ENCODE measurements at places on chromosomes 3 and 15.

GRCh38 chr3:146072061-146072460, 88.9 kb downstream of the PLOD2 start:
- DNase-seq, result no peak

DNA sequence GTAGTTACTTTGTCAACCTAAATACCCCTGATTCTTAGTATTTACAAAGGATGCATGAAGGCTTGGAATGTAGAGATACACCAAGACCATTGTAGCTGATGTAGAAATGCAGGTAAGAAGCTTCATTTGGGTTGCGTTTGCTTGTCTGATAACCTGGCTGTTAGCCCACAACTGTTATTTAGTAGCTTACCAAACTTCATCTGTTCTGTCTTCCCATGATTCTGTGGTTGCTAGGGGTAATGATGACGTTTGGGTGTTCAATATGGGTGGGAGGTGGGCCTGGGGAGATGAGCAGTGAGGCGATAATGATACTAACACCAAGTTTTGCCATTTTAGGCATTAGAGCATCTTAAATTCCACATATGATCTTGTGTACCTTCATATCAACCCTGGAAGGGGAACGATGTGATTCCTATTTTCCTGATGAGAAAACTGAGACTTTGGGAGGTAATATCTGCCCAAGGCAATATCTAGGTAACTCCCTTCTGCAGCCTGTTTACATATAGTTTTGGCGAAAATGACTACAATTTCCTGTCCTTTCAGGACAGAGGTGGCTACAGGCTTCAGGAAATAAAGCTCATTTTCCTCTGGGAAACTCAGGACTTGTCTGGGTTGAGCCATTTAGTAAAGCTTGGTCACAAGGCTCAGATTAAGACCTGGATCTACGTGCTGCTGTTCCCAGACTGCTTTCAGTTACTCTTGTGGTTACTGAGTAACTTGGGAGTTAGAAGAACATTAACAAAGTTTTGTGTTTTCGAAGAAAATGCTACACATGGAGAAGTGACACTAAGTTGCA, 26.8 kb downstream of the FNDC3B start:
- DNase-seq, result no peak

- no peak for DNase-seq
Measured at GRCh38 chr3:39132096-39133092, 21.0 kb downstream of the CSRNP1 start.

- DNase-seq, result no peak
Measured at GRCh38 chr3:89577637-89578530, 470.5 kb downstream of the EPHA3 start.

GRCh38 chr3:160016972-160017371, 28.3 kb downstream of the IL12A start:
- no peak for DNase-seq

GRCh38 chr3:25103391-25103790, 324.7 kb upstream of the RARB start:
- no peak for DNase-seq

GRCh38 chr3:50190936-50191660, at the start of gene GNAT1:
Gene GNAT1, plus strand, starts transcription at chr3:50191610. Its CDS starts 116 bp downstream, at chr3:50191726.
- DNase-seq, result no peak

- DNase-seq, result no peak
Measured at GRCh38 chr3:24520976-24521419, 26.3 kb upstream of the THRB start.

GRCh38 chr15:90564051-90564450, 34.3 kb downstream of the CRTC3 start:
- no peak for DNase-seq

DNA sequence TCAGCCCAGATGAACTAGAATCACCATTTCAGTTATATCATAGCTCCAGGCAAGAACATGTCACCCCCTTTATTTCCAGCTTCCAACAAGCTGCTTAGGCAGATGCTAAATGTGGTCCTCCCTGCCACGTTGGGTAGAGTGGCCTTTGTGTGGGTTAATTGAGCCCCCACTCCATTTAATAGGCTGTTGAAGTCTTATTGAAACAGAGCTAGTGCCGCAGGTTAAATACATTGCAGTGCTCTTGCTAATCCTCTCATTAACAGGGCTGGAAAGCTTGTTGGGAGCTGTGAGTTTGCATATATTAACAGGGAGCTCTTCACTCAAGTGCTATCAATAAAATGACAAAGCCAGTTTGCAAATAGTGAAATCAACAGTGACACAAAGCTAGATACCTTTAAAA, 248.4 kb upstream of the CMC1 start:
- DNase-seq, result no peak

GRCh38 chr3:184166671-184167070, 8.0 kb upstream of the AP2M1 start:
- DNase-seq, result no peak

- DNase-seq, result no peak
Measured at GRCh38 chr3:27935492-27935891, 213.4 kb upstream of the EOMES start.

DNA sequence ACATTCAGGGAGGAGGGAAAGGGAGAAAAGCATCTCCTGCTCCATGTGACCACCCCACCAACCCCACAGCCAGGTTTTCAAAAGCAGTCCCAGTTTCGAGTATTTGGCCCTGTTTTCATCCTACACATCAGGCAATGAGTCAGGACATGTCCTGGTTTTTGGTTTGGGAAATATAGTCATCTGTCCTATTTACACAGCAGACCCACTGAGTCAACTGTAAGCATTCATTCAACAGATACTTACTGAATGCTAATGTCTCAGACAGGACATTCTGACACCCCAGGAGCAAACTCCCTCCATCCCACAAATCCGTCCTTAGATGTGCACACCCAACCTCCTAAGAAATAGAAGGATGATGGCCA, 32.9 kb downstream of the IGDCC3 start:
- no peak for DNase-seq

DNA sequence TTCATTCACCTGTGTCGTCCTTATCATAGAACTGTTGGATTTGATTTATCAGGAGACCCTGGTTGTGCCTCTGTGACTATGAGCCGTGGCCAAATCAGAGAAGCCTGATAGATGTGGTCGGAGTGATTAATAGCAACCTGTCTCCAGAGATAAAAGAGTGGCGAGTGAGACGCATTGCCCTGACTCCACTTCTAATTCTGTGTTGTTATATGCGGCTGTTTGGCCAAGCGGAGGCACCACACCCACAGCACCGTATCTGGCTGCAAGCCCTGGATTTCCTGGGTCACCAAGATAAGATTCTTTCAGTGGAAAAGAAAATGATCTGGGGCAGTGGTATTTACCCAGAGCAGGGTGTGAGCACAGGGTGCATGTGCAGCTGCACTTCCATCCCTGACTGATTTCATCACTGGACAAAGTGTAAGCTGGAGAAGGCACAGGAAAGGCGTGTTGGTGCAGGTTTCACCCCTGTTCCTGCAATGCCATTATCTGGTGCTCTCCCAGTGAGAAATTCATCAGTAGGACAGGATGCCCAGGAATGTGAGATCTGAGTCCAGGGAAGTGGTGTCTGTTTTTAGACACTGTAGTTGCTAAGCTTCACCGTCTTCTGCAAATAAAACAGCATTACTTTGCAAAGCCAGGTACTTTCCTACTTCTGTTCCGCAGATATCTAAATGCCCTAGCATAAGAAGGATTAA, 84.6 kb downstream of the CD47 start:
- DNase-seq, result no peak

- DNase-seq, result no peak
Measured at GRCh38 chr15:94070356-94071295, 160.7 kb upstream of the MCTP2 start.

DNA sequence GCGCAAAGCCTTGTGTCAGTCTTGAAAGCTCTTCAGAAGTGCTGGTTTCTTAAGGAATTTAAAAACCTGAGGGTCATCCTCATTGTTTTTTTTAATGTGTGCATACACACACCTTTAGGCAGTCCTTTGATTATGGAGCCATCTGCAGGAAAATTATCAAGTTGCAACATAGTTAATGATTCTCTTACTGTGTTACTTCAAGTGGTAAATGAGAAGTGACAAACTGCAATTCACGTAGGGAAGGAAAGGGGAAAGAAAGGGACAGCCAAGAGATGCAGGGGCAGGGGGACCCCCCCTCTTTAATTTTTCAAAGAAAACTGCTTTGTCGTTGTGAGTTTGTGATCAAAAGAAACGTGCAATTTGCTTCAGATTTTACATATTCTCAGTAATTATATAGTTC, 162.4 kb upstream of the CGNL1 start:
- DNase-seq, result no peak

GRCh38 chr15:76161153-76162035, 101.6 kb downstream of the TMEM266 start:
- no peak for DNase-seq

DNA sequence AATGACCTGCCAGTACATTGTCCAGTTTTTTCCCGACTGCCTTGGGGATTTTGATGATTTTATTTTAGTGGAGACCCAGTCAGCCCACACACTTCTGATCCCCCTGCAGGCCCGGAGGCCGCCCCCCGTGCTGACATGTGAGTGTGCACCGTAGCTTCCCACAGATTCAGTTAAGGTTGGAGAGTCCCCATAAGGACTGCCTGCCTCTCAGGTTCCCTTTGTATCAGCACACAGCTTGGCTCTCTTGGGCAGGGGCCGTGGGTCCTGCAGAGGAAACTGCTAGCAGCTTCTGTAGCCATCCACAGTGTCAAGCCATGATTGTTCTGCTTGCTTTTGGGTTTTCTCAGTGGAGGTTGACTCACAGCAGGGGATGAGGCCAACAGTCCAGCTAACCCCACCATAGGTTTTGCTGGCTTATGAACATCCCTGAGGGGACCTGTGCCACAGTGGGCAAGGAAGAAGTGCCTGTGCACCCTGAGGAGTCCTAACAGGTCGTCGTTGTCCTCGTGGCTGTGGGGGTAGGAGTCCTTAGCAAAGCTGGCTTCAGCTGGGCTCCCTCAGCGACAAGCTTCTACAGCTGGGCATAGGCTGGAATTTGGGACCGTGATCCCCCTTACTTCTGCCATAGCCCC, 46.4 kb downstream of the DLEC1 start:
- no peak for DNase-seq

GRCh38 chr15:83656943-83657528, 3.1 kb downstream of the ADAMTSL3 start:
- DNase-seq, result no peak

- DNase-seq, result no peak
Measured at GRCh38 chr15:72358650-72359171, 17.1 kb downstream of the HEXA start.

GRCh38 chr3:180571831-180572598, 29.9 kb upstream of the TTC14 start:
- DNase-seq, result no peak

GRCh38 chr15:81098861-81099651, 35.0 kb upstream of the CFAP161 start:
- no peak for DNase-seq

DNA sequence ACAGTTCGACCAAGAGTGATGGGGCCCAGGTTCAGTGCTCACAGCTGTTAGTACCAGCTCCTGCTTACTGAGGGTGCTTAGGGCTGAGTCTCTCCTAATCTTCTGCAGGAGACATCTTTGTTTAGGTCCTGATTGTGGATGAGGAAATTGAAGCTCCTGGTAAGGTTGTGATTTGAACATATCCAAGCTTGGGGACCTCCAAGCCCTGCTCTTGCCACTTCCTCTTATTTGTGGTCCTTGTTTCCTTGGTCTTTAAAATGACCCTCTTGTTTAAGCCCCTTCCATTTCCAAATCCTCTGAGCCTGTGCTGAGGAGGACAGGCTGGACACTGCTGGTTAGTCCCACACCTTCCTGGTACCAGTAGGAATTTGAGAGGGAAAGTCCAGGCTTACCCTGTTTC, 87.0 kb downstream of the EEFSEC start:
- DNase-seq, result no peak

DNA sequence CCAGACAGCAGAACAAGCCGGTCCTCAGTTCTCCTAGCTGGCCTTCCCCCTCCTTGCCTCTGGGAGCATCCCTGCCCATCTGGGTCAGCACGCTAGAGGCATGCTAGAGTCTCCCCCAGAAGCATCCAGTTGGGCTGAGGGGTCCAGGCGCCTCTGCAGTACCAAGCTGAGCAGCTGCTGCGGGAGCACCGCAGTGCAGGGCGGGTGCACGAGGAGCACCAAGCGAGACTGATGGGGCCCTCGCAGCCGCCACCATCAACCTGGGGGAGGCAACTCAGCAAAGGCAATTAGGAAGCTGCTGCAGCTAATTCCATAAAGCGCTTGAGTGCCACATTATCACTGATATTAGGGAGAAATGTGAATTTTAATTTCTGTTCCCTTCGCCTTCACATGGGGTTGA, 12.4 kb downstream of the CACNA2D3 start:
- no peak for DNase-seq

DNA sequence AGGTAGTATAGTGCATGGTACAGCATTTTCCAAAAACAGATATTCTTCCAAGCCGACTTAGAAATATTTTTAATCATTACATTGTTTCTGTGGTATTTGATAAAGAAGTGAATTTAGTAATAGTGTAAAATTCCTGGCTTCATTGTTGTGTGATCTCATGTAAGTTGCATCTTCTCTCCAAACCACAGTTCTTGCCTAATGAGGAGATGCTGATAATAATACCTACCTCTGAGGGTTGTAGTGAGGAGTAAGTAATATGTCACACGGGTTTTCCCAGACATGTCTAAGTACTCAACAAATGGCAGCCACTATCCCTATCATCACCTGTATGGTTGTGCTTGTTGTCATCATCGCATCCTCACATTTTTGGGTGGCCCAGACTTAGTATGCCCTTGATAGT, 167.3 kb downstream of the SLCO3A1 start:
- no peak for DNase-seq

DNA sequence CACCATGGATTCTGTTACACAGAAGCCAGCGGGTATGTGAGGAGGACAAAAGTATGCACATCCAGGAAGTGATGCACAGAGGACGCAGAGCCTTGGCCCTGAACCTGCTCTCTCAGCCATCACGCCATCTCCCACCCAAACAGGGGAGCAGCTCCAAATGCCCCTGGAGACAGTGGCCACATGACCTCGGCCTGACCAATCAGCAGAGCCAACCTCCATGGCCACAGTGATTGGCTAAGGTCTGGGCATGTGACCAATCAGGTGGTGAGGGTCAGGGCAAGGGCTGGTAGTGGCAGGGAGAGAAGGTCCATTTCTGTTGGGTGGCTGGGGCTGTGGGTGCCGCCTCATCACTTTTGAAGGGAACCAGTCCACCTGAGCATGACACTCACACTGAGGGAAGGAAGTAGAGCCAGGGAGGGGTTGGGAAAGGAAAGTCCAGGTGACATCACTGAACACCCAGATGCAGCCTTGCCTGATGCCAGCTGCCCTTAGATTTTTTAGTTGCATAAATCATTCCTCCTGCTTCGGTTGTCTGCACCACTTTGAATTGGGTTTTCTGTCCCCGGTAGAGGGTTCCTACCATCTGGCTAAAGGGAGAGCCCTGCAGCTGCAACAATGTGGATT, 70.3 kb upstream of the IQSEC1 start:
- DNase-seq, result no peak

DNA sequence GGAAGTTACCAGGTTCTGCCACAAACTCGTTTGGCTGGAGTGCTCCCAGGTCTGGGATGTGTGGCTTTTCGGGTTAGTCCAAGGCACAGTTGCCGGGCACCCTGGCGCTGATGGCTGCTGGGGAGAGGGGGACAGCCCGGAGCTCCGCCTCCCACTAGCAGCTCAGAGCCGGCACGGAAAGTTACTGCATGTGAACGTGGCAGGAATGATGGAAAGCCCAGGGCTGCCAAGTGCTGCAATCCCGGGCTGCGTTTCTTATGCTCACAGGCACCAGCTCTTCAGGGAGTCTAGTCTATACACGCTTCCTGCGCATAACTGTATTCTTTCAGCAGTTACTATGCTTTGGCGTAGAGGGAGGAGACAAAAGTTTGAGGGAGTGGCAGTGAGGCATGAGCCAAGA, 141.8 kb upstream of the ICE2 start:
- DNase-seq, result no peak

- no peak for DNase-seq
Measured at GRCh38 chr3:119659606-119660291, 640 bp downstream of the POPDC2 start.

- no peak for DNase-seq
Measured at GRCh38 chr3:32452009-32452408, 50.6 kb downstream of the CMTM6 start.

All from HS-27A (cell line).